Astrocyte (in vitro differentiated cells and primary cell): ENCODE measurements at places on chromosomes 4 and X.

DNA sequence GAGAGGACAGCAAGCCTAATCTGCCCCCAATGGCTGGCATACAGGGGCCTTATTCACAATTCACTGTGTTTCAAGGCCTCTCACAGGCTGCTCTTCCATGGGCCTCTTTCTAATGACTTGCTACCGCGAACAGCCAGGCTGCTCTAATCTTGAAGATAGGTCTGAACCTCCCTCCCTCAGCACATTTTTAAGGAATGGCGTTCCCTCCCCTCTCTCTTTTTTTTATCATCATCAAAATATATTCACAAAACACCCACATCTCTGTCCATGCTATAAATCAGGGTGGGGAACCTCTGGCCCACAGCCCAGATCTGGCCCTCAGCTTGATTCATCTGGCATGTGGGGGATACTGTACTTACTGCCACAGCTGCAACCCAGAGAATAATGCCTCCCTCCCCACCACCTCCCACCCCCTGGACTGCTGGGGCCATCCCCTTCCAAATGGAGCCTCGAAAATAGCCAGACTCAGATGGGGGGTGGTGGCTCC, 76.2 kb upstream of the PLAC1 start:
- no peaks in the 10 kb centered on the region for H3K27me3 ChIP-seq
- H3K36me3 ChIP-seq: no peaks in the 10 kb centered on the region
- DNase-seq: peak; percentile 80
- H3K27ac ChIP-seq: no peak overlapping the region
- H3K4me3 ChIP-seq: no peak overlapping the region

DNA sequence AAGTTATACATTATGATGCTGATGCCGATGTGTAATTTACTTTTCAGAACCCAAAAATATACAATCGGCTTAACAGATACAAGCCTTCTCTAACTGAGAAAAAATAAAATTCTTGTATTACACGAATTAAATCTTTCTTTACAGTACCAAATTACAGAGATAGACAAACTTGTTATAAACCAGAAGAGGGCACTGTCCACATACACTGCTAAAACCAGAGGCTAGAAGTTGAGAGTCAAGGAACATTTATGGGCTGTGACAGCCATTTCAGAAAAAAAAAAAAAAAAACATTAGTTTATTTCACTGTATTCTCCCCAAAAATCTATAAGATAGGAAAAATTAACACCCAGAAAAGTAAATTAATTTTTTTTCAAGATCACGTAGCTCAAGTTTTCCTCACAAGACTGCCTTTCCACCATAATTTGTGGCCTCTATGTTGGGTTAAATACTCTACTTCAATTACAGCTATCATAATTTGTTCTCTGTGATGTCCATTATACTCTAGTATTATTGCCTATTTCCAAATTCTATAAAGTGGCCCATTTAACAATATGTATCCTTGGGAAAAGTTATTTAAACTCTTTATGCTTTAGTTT, 12.0 kb downstream of the EREG start:
- H3K4me3 ChIP-seq: no peak overlapping the region
- no peaks in the 10 kb centered on the region for H3K36me3 ChIP-seq
- DNase-seq: peak; percentile 41
- H3K4me1 ChIP-seq: peaks cover 10% of the 10 kb centered on the region
- H3K27me3 ChIP-seq: no peaks in the 10 kb centered on the region

GRCh38 chr4:96519291-96519690, 679.4 kb downstream of the PDHA2 start:
- DNase-seq: peak; percentile 4
- no peaks in the 10 kb centered on the region for H3K36me3 ChIP-seq
- no peak overlapping the region for H3K27ac ChIP-seq

DNA sequence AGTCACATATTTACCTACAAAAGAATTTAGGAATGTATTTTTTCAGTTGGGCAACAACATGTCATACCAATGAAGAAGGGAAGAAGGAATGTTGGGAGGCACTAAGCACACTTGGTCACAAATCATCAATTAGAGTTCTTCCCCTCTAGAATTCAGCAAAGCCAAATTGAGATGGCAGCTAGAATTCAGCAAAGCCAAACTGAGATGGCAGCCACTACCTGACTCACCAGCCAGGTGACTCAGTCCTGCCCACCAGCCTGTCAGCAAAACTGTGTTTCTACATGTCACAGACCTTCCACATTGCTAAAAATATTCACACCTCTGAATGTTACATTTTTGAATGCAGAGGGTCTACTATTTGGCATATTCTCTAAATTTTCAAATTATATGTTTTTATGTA, 63.2 kb upstream of the NOCT start:
- DNase-seq: peak; percentile 34
- H3K4me1 ChIP-seq: peaks cover 12% of the 10 kb centered on the region
- no peak overlapping the region for H3K27ac ChIP-seq
- H3K4me3 ChIP-seq: no peak overlapping the region
- H3K36me3 ChIP-seq: no peaks in the 10 kb centered on the region

- no peak for DNase-seq
- no peak overlapping the region for H3K27ac ChIP-seq
- H3K4me1 ChIP-seq: no peaks in the 10 kb centered on the region
Observed at GRCh38 chr4:107391630-107392028, 328.4 kb downstream of the PAPSS1 start.

- no peak for DNase-seq
- no peaks in the 10 kb centered on the region for H3K4me1 ChIP-seq
- H3K27me3 ChIP-seq: no peaks in the 10 kb centered on the region
- H3K4me3 ChIP-seq: no peak overlapping the region
- H3K27ac ChIP-seq: no peak overlapping the region
Observed at GRCh38 chrX:10800796-10801195, 180.4 kb upstream of the MID1 start.

DNA sequence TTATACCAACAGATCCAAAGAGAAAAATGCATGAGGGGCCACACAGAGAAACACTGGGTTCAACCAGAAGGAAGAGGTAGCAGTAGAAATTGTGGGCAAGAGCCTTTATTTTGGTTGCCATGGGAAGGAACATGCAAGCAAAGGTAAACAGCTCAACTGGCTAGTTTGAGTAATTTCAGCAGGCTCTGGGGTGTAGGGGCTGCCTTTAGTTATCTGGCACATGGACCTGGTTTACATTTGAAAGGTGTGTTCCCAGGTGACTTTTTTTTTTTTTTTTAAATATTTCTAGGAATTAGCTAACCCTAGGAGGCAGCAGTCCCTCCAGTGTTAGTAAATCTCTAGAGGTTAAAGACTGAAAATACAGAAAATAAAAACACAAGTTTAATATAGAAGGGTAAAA, 481.9 kb downstream of the ACTRT1 start:
- no peaks in the 10 kb centered on the region for H3K4me1 ChIP-seq
- H3K27ac ChIP-seq: no peak overlapping the region
- DNase-seq: no peak
- H3K27me3 ChIP-seq: no peaks in the 10 kb centered on the region

- peak; percentile 43 for DNase-seq
- H3K27ac ChIP-seq: no peak overlapping the region
- peak overlapping the region; percentile 73 for H3K4me3 ChIP-seq
- H3K27me3 ChIP-seq: no peaks in the 10 kb centered on the region
Observed at GRCh38 chr4:104490770-104491480, 3.8 kb downstream of the CXXC4 start.

GRCh38 chr4:121070696-121071639, 1.4 kb downstream of the NDNF start:
- no peak for DNase-seq
- H3K4me1 ChIP-seq: peaks cover 15% of the 10 kb centered on the region
- H3K4me3 ChIP-seq: peak overlapping the region; percentile 73

- peak; percentile 31 for DNase-seq
- peaks cover 16% of the 10 kb centered on the region for H3K4me1 ChIP-seq
- no peaks in the 10 kb centered on the region for H3K36me3 ChIP-seq
- H3K27me3 ChIP-seq: no peaks in the 10 kb centered on the region
Observed at GRCh38 chr4:140158365-140159030, 4.5 kb upstream of the MAML3 start.

DNA sequence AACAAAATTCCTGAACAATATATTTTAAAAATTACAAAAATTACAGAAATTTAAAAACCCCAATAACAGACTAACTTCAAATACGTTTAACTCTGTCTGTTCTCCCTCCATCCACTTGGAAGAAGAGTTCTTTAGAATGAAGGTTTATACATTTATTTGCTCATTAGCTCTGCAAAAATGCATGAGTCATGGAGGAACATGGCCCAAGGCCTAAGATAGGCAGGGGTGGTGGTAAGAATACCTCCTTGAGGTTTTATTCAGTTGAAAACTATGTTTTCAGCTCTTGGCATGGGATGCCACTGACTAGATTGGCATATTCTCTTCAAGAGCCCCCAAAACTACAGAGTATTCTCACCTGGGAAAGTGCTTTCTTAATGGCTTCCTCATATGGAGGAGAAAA, 8.8 kb upstream of the LRRC66 start:
- peaks cover 6% of the 10 kb centered on the region for H3K4me1 ChIP-seq
- peak; percentile 78 for DNase-seq
- H3K27me3 ChIP-seq: no peaks in the 10 kb centered on the region
- peaks cover 15% of the 10 kb centered on the region for H3K36me3 ChIP-seq
- no peak overlapping the region for H3K27ac ChIP-seq

- no peaks in the 10 kb centered on the region for H3K27me3 ChIP-seq
- DNase-seq: no peak
- no peaks in the 10 kb centered on the region for H3K36me3 ChIP-seq
- no peak overlapping the region for H3K4me3 ChIP-seq
Observed at GRCh38 chr4:179530958-179531357, 2088.7 kb upstream of the AGA start.

GRCh38 chrX:54494166-54494988, 1.7 kb downstream of the FGD1 start:
- H3K4me3 ChIP-seq: peak overlapping the region; percentile 71
- peaks cover 22% of the 10 kb centered on the region for H3K4me1 ChIP-seq
- no peaks in the 10 kb centered on the region for H3K36me3 ChIP-seq
- no peak for DNase-seq

- H3K27ac ChIP-seq: no peak overlapping the region
- peaks cover 3% of the 10 kb centered on the region for H3K4me1 ChIP-seq
- H3K27me3 ChIP-seq: no peaks in the 10 kb centered on the region
- peak; percentile 12 for DNase-seq
- H3K36me3 ChIP-seq: no peaks in the 10 kb centered on the region
Observed at GRCh38 chr4:152454398-152455011, 81.4 kb downstream of the FBXW7 start.

DNA sequence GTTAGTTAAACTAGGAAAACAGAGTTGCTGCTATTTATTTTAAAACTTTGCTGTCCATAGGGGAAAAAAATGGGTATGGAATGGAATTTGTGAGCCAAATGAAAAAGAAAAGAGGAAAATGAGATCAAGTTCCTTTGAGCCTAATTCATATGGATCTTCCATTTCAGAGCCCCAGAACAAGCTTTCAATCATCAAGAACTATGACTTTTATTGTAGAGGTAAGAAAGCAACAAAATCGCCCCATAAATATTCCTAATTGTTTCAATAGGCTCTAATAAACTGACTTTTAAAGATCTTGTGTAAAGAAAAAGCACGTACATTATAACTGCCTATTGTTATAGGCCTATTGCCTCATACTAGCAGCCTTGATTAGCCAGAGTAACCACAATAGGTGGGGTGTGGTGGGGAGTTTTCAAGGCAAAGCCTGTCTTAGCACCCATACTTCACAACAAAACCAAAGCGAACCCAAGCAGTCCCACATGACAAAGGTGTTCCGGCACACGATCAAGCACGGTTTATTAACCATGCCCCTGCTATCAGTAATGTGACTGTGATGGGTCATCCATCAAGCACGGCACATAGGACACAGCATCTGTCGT, 44.4 kb downstream of the RBM47 start:
- H3K27me3 ChIP-seq: no peaks in the 10 kb centered on the region
- H3K36me3 ChIP-seq: no peaks in the 10 kb centered on the region
- no peak overlapping the region for H3K4me3 ChIP-seq
- H3K4me1 ChIP-seq: peaks cover 4% of the 10 kb centered on the region

GRCh38 chrX:113741744-113742143, 842.1 kb upstream of the HTR2C start:
- H3K27me3 ChIP-seq: no peaks in the 10 kb centered on the region
- H3K27ac ChIP-seq: no peak overlapping the region
- peak; percentile 10 for DNase-seq
- no peaks in the 10 kb centered on the region for H3K4me1 ChIP-seq
- no peaks in the 10 kb centered on the region for H3K36me3 ChIP-seq

- H3K4me3 ChIP-seq: no peak overlapping the region
- H3K36me3 ChIP-seq: no peaks in the 10 kb centered on the region
- H3K4me1 ChIP-seq: peaks cover 13% of the 10 kb centered on the region
- no peaks in the 10 kb centered on the region for H3K27me3 ChIP-seq
- no peak overlapping the region for H3K27ac ChIP-seq
- no peak for DNase-seq
Observed at GRCh38 chr4:105210916-105211315, 64.2 kb downstream of the TET2 start.

GRCh38 chrX:73930300-73930699, 367.3 kb downstream of the CHIC1 start:
- H3K36me3 ChIP-seq: no peaks in the 10 kb centered on the region
- no peak overlapping the region for H3K27ac ChIP-seq
- no peak overlapping the region for H3K4me3 ChIP-seq

GRCh38 chr4:7798178-7798995, 141.3 kb downstream of the AFAP1 start:
- H3K4me3 ChIP-seq: no peak overlapping the region
- H3K36me3 ChIP-seq: peaks cover 72% of the 10 kb centered on the region
- peaks cover 9% of the 10 kb centered on the region for H3K4me1 ChIP-seq
- peak overlapping the region; percentile 44 for H3K27ac ChIP-seq

DNA sequence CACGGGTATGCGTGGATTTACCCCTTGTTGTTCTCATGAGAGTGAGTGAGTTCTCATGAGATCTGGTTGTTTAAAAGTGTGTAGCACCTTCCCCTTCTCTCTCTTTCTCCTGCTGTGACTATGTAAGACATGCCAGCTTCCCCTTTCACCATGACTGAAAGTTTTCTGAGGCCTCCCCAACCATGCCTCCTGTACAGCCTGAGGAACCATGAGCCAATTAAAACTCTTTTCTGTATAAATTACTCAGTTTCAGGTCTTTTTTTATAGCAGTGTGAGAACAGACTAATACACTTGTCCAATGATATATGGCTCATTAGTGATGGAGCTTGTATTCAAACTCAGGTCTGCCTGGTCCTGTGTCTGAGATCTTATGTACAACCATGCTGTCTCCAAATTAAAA, 28.5 kb upstream of the RTL3 start:
- H3K27me3 ChIP-seq: no peaks in the 10 kb centered on the region
- H3K27ac ChIP-seq: no peak overlapping the region
- DNase-seq: no peak
- no peak overlapping the region for H3K4me3 ChIP-seq

DNA sequence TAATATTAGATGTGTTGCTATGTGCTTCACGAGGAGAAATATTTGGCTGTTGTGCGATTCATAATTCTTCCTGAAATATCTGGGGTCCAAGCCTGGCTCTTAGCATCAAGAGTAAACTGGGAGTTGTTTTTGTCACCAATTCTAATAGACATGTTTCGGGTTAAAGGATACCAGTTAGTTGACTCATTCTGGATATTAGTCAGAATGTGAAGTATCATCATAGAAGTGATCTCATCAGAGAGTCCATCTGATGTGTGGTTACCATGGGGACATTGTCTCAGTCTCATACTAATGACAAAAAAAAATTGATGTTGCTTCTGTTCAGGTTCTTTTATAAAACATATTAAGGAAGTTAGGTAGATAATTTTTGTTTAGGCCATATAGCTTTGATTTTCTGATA, 57.2 kb upstream of the MTMR1 start:
- H3K4me1 ChIP-seq: peaks cover 8% of the 10 kb centered on the region
- H3K4me3 ChIP-seq: no peak overlapping the region
- peaks cover under 1% of the 10 kb centered on the region for H3K36me3 ChIP-seq
- DNase-seq: peak; percentile 63

GRCh38 chr4:87188048-87188447, 32.4 kb downstream of the KLHL8 start:
- DNase-seq: no peak
- H3K4me3 ChIP-seq: no peak overlapping the region
- H3K27ac ChIP-seq: no peak overlapping the region
- no peaks in the 10 kb centered on the region for H3K36me3 ChIP-seq
- peaks cover 4% of the 10 kb centered on the region for H3K4me1 ChIP-seq
